ENCODE measurements at places on chromosomes 6 and 20. TPM values are rescaled to one million over a fixed set of nuclear protein-coding genes. Genes with fewer than 3 reads are reported as not detected.

RAD21L1 gene
- total RNA-seq, result not detected

MCHR2 gene
- total RNA-seq, result not detected

C20orf144 gene
- total RNA-seq, result not detected

ATG5 gene
- total RNA-seq, result 19.5 TPM

COL9A3 gene
- 0.27 TPM for total RNA-seq

TNNC2 gene
- 2,150 TPM for total RNA-seq

XPO5 gene
- 40.1 TPM for total RNA-seq

TXLNB gene
- total RNA-seq, result 230 TPM

DOK5 gene
- 15.7 TPM for total RNA-seq

DSTN gene
- total RNA-seq, result 77.4 TPM

CLPSL2 gene
- not detected for total RNA-seq

DNA sequence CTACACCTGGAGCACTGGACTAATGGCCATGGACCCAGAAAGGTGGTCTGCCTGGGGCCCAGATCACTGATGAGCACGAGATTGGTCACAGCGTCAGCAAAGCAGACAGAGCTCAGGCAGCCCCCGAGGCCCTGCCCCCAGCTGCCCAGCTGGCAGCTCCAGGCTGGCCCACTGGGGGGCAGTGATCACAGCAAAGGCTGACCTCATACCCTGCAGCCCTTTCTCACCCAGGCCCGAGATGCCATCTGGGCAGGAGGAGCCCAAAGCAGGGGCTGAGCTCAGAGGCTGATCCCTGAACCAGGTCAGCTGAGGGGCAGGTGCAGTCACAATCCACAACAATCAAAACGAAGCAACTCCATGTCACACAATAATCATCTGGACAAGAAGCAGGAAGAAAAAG, 4.1 kb downstream of the MAP1LC3A start:
- H3K4me1 ChIP-seq, result peaks cover 2% of the 10 kb centered on the region
- H3K4me3 ChIP-seq, result no peak overlapping the region
- no peak overlapping the region for H3K27ac ChIP-seq
- no peak for DNase-seq
- no peaks in the 10 kb centered on the region for H3K36me3 ChIP-seq

DNA sequence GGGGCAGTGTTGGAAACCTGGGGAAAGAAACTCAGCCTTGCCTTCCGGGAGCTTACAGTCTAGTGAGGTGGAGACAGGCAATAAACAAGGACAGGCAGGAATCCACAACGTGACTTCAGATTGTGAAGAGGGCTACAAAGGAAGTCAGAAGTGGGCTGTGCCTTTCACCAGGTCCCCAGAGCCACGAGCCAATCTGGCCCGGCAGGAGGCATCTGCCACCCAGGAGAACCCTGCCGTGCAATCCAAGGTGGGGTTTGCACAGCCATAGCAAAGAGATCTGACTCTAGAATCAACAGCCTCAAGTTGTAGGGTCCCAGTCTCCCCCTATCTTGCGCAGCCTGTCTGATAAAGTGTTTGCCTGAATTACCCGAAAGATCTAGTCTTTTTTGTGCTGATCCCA, 5.5 kb downstream of the SLC32A1 start:
- DNase-seq, result no peak
- no peaks in the 10 kb centered on the region for H3K36me3 ChIP-seq
- H3K4me3 ChIP-seq, result no peak overlapping the region
- no peak overlapping the region for H3K27ac ChIP-seq
- peaks cover 3% of the 10 kb centered on the region for H3K27me3 ChIP-seq
- H3K4me1 ChIP-seq, result peaks cover 5% of the 10 kb centered on the region

GRCh38 chr6:135861189-135861588, 9.7 kb downstream of the PDE7B start:
- H3K36me3 ChIP-seq, result no peaks in the 10 kb centered on the region
- peak overlapping the region; percentile 49 for H3K4me3 ChIP-seq
- H3K4me1 ChIP-seq, result peaks cover 33% of the 10 kb centered on the region
- no peak for DNase-seq
- no peaks in the 10 kb centered on the region for H3K27me3 ChIP-seq

GRCh38 chr6:80548532-80548931, 442.1 kb downstream of the BCKDHB start:
- H3K4me1 ChIP-seq, result no peaks in the 10 kb centered on the region
- H3K4me3 ChIP-seq, result no peak overlapping the region
- no peaks in the 10 kb centered on the region for H3K36me3 ChIP-seq

- DNase-seq, result no peak
- no peaks in the 10 kb centered on the region for H3K27me3 ChIP-seq
- no peaks in the 10 kb centered on the region for H3K4me1 ChIP-seq
- H3K27ac ChIP-seq, result no peak overlapping the region
- no peak overlapping the region for H3K4me3 ChIP-seq
- no peaks in the 10 kb centered on the region for H3K36me3 ChIP-seq
Measured at GRCh38 chr6:12718015-12718414, 1.4 kb downstream of the PHACTR1 start.

DNA sequence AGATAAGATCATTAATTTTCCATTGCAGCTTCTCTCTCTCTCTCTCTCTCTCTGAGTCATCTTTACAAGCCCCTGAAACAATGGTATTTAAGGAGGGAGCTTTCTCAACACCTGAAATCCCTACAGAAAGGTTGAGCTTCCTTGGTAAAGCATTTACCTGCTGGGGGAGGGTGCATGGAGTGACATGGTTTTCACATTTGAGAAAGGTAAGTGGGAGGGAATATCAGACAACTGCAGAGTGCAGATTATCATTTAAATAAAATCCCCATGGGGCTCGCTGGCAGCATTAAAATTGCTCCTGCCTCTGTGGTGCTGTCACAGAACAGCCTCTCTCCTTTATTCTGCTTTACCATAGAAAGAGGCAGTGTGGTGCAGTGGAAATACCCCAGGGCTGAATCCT, 10.3 kb upstream of the PDYN start:
- no peak overlapping the region for H3K4me3 ChIP-seq
- DNase-seq, result no peak

- no peak for DNase-seq
- H3K4me1 ChIP-seq, result no peaks in the 10 kb centered on the region
- no peak overlapping the region for H3K4me3 ChIP-seq
- H3K36me3 ChIP-seq, result no peaks in the 10 kb centered on the region
- H3K27ac ChIP-seq, result no peak overlapping the region
- H3K27me3 ChIP-seq, result no peaks in the 10 kb centered on the region
Measured at GRCh38 chr6:169975286-169975685, 223.9 kb downstream of the ERMARD start.

GRCh38 chr6:3438190-3439167, 18.4 kb downstream of the SLC22A23 start:
- H3K4me1 ChIP-seq, result peaks cover 13% of the 10 kb centered on the region
- peak; percentile 48 for DNase-seq
- peak overlapping the region; percentile 76 for H3K27ac ChIP-seq

DNA sequence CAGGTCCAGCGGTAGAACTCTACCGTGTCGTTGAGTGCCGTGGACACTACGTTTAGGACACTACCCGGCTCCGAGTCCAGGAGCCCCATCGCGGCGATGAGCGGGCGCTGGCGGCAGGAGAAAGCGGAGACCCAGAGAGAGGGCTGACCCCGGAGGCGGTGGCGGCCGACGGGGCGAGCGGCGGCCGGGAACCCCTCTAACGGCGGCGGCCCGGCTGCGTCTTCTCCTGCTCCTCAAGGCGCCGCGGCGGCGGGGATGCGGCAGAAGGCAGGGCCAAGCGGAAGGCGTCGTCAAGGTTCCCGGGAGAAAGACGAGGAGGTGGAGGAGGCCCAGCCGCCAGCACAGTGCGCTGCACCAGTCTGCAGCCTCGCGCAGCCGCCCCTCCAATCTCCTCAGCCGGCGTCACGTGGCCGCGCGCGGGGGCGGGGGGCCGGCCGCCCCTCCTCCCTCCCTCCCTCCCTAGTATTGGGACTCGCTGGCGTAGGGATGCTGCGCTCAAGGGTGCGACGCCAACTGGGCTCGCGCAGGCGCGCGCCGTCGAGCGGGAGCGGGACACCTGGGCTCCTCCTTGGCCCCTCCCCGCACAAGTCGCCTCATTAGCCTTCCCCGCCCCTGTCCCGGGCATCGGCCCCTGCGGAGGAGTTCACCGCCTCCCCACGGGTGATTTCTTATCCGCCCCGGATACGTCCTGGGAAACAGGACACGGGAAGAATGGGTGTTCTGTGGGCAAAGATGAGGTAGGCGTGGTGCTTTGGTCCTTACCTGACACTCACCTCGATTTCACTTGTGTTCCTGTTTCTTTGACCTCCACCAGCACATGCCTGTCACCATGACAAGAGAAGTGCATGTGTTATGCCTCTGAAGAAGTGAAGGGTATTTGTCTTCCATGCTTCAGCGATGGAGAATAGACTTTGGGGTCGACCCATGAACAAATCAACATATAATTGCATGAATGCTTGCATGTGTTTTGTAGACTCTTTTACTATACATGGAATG, at the start of gene ELOVL4:
TSS of gene ELOVL4 (minus strand) at position 363 of the 996 bp plus-strand sequence. CDS start at position 89, 274 bp downstream.
- DNase-seq, result peak; percentile 60
- H3K27ac ChIP-seq, result no peak within 1 kb of the TSS
- peak within 1 kb of the TSS; percentile 65 for H3K4me3 ChIP-seq

GRCh38 chr6:122200440-122200839, 199.0 kb upstream of the HSF2 start:
- H3K27me3 ChIP-seq, result no peaks in the 10 kb centered on the region
- no peak overlapping the region for H3K4me3 ChIP-seq
- DNase-seq, result no peak
- H3K27ac ChIP-seq, result no peak overlapping the region

- DNase-seq, result no peak
- H3K27me3 ChIP-seq, result no peaks in the 10 kb centered on the region
- no peak overlapping the region for H3K4me3 ChIP-seq
- H3K36me3 ChIP-seq, result peaks cover 10% of the 10 kb centered on the region
- no peak overlapping the region for H3K27ac ChIP-seq
Measured at GRCh38 chr6:31899882-31900722, 1.8 kb downstream of the ZBTB12 start.

DNA sequence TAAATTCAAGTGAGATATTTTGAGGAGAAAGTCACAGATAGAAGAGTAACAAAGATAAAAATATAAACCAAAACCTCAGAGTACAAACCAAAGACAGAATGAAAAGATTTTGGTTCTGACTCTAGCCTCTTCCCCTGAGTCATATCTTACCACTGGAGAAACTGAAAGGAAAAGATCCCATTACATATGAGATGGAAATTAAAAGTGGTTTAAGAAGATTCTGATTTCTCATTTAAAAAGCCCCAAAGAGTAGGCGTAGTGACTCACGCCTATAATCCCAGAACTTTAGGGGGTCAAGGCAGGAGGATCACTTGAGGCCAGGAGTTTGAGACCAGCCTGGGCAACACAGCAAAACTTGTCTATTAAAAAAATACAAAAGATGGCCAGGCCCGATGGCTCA, 30.6 kb downstream of the SPINT4 start:
- H3K4me1 ChIP-seq, result no peaks in the 10 kb centered on the region
- H3K27ac ChIP-seq, result no peak overlapping the region
- H3K4me3 ChIP-seq, result no peak overlapping the region
- H3K27me3 ChIP-seq, result no peaks in the 10 kb centered on the region

- no peak for DNase-seq
- no peak overlapping the region for H3K4me3 ChIP-seq
- H3K27me3 ChIP-seq, result peaks cover 2% of the 10 kb centered on the region
- H3K36me3 ChIP-seq, result no peaks in the 10 kb centered on the region
- no peak overlapping the region for H3K27ac ChIP-seq
Measured at GRCh38 chr20:58519940-58520712, 4.9 kb upstream of the APCDD1L start.

GRCh38 chr6:168097621-168098430, 18.8 kb upstream of the FRMD1 start:
- H3K27me3 ChIP-seq, result peaks cover 28% of the 10 kb centered on the region
- no peaks in the 10 kb centered on the region for H3K36me3 ChIP-seq
- no peak overlapping the region for H3K27ac ChIP-seq
- DNase-seq, result peak; percentile 45

- H3K36me3 ChIP-seq, result no peaks in the 10 kb centered on the region
- H3K4me1 ChIP-seq, result peaks cover 6% of the 10 kb centered on the region
- no peak for DNase-seq
- H3K27ac ChIP-seq, result no peak overlapping the region
Measured at GRCh38 chr6:89216411-89216810, 747 bp downstream of the GABRR1 start.

DNA sequence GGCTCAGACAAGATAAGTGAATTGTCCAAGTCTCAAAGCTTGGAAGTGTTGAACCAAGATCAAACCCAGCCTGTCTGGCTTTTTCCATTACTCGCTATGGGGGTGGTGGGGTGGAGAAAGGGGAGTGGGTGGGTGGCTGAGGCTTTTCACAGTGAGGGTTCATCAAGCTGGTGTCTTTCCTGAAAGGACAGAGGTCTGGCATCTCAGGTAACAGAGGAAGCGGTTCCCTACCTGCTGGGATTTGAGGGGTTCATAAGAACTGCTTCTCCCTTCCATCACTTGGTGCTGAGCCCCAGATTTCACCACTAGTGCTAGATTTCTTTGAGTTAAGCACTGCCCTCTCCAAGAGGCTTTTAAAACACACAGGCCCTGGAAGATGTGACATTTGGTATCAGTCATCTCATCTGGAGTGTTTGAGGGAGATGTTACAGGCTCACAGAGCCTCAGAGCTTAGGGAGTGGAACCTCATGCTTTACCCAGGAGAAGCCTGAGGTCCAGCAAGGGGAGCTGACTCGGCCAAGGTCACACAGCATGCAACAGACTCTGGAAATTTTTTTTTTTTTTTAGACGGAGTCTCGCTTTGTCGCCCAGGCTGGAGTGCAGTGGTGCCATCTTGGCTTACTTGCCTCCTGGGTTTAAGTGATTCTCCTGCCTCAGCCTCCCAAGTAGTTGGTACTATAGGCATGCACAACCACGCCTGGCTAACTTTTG, 6.0 kb upstream of the VEGFA start:
- H3K27me3 ChIP-seq, result no peaks in the 10 kb centered on the region
- H3K4me3 ChIP-seq, result no peak overlapping the region
- H3K27ac ChIP-seq, result no peak overlapping the region
- H3K36me3 ChIP-seq, result no peaks in the 10 kb centered on the region
- DNase-seq, result no peak
- peaks cover under 1% of the 10 kb centered on the region for H3K4me1 ChIP-seq

GRCh38 chr6:26284537-26285142, 80.4 kb upstream of the BTN3A2 start:
- peaks cover 23% of the 10 kb centered on the region for H3K4me1 ChIP-seq
- DNase-seq, result peak; percentile 50
- H3K27ac ChIP-seq, result peak overlapping the region; percentile 94
- no peaks in the 10 kb centered on the region for H3K27me3 ChIP-seq
- H3K4me3 ChIP-seq, result peak overlapping the region; percentile 83

DNA sequence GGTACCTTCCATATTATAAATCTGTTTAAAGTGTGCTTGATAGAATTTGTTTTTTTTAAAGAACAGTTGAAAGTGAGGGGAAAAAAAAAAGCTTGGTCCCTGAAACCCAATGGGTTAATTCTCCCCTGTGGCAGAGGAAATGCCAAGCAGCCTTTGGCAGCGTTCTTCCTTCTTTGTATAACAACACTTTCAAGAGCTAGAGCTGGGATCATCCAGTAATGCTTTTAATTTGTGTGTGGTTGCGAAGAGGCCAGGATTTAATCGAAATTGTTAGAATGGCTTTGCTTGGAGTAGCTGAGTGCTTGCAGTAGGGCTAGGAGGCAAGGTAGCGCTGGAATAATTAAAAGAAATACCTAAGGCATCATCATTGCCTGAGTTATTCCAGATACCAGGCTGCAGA, 692.0 kb downstream of the DHX35 start:
- H3K36me3 ChIP-seq, result no peaks in the 10 kb centered on the region
- H3K4me3 ChIP-seq, result no peak overlapping the region
- H3K27me3 ChIP-seq, result no peaks in the 10 kb centered on the region
- DNase-seq, result no peak
- no peaks in the 10 kb centered on the region for H3K4me1 ChIP-seq
- no peak overlapping the region for H3K27ac ChIP-seq

GRCh38 chr20:62111148-62111547, 11.1 kb upstream of the LSM14B start:
- H3K4me1 ChIP-seq, result no peaks in the 10 kb centered on the region
- DNase-seq, result no peak
- H3K4me3 ChIP-seq, result no peak overlapping the region
- H3K27ac ChIP-seq, result no peak overlapping the region
- no peaks in the 10 kb centered on the region for H3K36me3 ChIP-seq
